ENCODE measurements at places on chromosomes 11 and 22. TPM values are rescaled to one million over a fixed set of nuclear protein-coding genes. Genes with fewer than 3 reads are reported as not detected.

Gene DNAJB7
- not detected for total RNA-seq

Gene OR6Q1
- total RNA-seq = not detected

Gene RELA
- total RNA-seq = 35.7 TPM

Gene NFAM1
- total RNA-seq = 6.6 TPM

Gene GSTT2B
- total RNA-seq = 7.5 TPM

Gene TSSK2
- not detected for total RNA-seq

Gene UCP3
- 0.75 TPM for total RNA-seq

Gene NAV2
- 24.5 TPM for total RNA-seq

Gene ALDH3B1
- 43.5 TPM for total RNA-seq

Gene LIF
- not detected for total RNA-seq

Gene SLC5A12
- total RNA-seq = not detected

Gene HEPACAM
- 62.0 TPM for total RNA-seq

Gene SCGB1D2
- not detected for total RNA-seq

Gene MISFA
- 5.3 TPM for total RNA-seq

Gene SCGB1D4
- not detected for total RNA-seq

Gene ACTN3
- not detected for total RNA-seq

Gene WNT7B
- total RNA-seq = not detected

Gene OR51E1
- 3.3 TPM for total RNA-seq

Gene C11orf52
- 4.1 TPM for total RNA-seq

Gene SLC7A4
- 3.3 TPM for total RNA-seq

Gene POLD3
- 13.4 TPM for total RNA-seq

Gene SHANK2
- total RNA-seq = 0.98 TPM

Gene TRMU
- 30.8 TPM for total RNA-seq

Gene ENDOD1
- total RNA-seq = 23.3 TPM

Gene SHISAL1
- total RNA-seq = 0.49 TPM

Gene GNG3
- not detected for total RNA-seq

Gene BEST1
- total RNA-seq = 8.1 TPM

Gene OR8D1
- not detected for total RNA-seq

Gene LMO2
- total RNA-seq = 23.9 TPM

Gene TOMT
- not detected for total RNA-seq

Gene SHANK3
- 5.1 TPM for total RNA-seq

Gene OR56A1
- 0.19 TPM for total RNA-seq

Gene OR51F1
- total RNA-seq = not detected

Gene CDC42BPG
- total RNA-seq = 0.17 TPM

Gene KDM4D
- 0.17 TPM for total RNA-seq

Gene CRYBB3
- total RNA-seq = not detected

Gene TSGA10IP
- total RNA-seq = not detected

Gene CNTN5
- total RNA-seq = not detected

Gene MAP4K2
- total RNA-seq = 7.3 TPM

Gene SCT
- total RNA-seq = not detected

Gene RAC2
- 7.8 TPM for total RNA-seq

Gene DLG2
- total RNA-seq = 7.0 TPM

Gene P4HA3
- total RNA-seq = 0.66 TPM

Gene CHRM1
- not detected for total RNA-seq

Gene FGF3
- not detected for total RNA-seq

Gene MYOD1
- not detected for total RNA-seq

Gene SEC14L3
- total RNA-seq = not detected

Gene KIRREL3
- not detected for total RNA-seq

Gene OAF
- total RNA-seq = 39.4 TPM

Gene CRACR2B
- total RNA-seq = 2.3 TPM

Gene NNMT
- 724 TPM for total RNA-seq

Gene SNX32
- not detected for total RNA-seq

Gene HTR3A
- not detected for total RNA-seq

Gene WT1
- total RNA-seq = 0.82 TPM

Gene OR52E8
- total RNA-seq = not detected

Gene TBX10
- total RNA-seq = not detected

Gene ARFGAP3
- total RNA-seq = 31.8 TPM

Gene OR4D9
- total RNA-seq = not detected

Gene ADAMTS15
- total RNA-seq = 29.6 TPM
